CD14-positive monocyte (primary cell): ENCODE measurements at places on chromosomes 16 and 17. TPM values are rescaled to one million over a fixed set of nuclear protein-coding genes. Genes with fewer than 3 reads are reported as not detected.

GRCh38 chr17:65609286-65609685, 47.8 kb upstream of the AXIN2 start:
- no peak for DNase-seq

GRCh38 chr16:81720973-81721906, 57.9 kb upstream of the PLCG2 start:
- no peak for DNase-seq

- no peak for DNase-seq
Measured at GRCh38 chr17:41915566-41915965, 3.2 kb downstream of the ACLY start.

DNA sequence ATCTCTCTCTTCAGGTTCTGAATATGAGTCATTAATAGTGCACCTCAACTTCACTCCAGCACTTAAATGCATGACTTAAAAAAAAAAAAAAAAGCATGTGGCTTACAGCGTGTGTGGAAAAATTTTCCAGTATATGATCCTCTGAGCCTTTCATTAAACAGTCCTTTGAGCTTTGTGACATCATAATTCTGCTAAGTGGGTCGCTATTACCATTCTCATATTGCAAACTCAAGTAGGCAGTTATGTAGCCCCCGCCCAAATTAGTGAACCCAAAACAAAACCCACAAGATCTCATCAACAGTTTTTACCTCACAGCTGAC, 672 bp downstream of the CMTR2 start:
- no peak for DNase-seq

DNA sequence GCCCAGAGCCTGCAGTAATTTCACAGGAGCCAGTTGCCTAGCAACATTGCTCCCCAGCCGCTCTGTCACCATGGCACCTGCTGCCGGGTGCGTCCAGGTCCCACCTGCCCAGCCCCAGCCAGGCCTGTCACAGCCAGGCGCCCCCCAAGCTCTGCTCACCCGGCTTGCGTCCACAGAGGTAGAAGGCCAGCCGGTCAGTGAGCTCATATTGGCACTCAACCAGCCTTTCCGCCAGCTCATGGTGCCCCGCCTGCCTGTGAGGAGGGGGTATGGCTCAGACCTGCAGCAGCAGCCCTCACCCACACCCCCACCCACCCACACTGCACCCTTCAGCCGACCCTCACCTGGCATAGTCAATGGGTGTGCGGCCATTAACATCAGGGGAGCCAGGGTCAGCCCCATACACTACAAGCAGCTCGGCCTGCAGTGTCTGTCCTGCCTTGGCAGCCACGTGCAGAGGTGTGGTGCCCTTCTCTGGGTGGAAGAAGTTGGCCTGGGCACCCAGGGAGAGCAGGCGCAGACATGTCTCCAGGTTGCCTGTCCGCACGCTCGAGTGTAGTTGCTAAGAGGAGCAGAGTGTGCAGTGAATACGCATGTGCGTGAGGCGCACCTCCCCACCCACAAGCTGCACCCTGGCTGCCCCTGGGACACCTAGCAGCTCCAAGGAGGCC, 7.7 kb downstream of the GIT1 start:
- no peak for DNase-seq

DNA sequence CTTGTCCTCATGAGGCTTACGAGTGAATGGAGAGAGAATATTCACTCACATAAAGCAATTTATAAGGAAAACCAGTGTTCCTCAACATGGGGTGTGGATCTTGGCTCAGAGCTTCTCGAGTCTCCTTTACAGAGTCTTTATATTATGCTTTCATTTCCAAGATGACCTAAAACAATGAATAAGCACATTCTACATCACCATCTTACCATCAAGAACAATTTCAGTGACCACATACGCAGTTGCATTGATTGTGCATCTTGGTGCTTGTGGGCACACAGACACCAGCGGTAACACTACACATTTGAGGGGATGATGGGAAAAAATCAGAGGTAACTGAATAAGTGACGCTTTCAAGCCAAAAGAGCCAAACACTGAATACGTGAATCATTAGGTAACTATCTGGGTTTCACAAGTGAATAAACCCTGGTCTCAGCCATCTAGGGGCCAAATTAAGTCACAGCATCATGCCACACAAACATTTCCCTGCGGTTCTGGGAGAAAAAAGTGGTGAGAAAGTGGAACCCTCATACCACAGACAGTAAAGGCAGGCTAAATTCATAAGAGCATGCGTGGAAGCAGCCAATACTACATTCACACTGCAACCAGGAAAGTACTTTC, 9.4 kb downstream of the CWC25 start:
- no peak for DNase-seq

GRCh38 chr17:78765821-78766220, 16.3 kb downstream of the CYTH1 start:
- DNase-seq, result no peak

DNA sequence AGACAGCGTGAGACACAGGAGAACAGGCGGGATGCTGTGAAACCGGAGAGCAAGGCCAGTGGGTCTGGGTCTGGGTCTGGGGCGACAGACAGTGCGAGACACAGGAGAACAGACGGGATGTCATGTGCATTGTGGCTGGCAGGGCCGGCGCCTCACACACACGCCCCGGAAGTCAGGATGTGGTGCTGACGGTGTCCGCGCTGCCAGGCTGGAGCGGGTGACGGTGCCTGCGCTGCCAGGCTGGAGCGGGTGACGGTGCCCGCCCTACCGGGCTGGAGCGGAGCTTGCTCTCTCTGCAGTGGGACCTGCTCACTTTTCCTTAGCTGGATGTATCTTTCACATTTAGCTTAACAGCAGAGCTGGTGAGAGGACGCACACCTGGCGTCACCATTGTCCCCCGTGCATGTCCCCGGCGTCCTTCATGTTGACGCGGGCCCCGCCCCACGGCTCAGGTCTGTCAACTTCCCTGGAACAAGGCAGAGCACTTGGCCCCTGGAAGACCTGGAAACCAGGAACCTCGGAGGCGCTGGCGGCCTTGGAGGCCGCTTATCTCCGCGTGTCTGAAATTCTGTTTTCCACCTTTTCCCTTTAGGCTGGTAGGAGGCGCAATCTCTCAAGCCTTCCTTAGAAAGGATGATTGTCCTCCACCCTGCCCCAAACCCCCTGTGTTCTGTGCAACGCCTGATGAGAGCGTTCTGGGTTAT, 43.0 kb upstream of the ZNF750 start:
- DNase-seq, result peak; percentile 59

DNA sequence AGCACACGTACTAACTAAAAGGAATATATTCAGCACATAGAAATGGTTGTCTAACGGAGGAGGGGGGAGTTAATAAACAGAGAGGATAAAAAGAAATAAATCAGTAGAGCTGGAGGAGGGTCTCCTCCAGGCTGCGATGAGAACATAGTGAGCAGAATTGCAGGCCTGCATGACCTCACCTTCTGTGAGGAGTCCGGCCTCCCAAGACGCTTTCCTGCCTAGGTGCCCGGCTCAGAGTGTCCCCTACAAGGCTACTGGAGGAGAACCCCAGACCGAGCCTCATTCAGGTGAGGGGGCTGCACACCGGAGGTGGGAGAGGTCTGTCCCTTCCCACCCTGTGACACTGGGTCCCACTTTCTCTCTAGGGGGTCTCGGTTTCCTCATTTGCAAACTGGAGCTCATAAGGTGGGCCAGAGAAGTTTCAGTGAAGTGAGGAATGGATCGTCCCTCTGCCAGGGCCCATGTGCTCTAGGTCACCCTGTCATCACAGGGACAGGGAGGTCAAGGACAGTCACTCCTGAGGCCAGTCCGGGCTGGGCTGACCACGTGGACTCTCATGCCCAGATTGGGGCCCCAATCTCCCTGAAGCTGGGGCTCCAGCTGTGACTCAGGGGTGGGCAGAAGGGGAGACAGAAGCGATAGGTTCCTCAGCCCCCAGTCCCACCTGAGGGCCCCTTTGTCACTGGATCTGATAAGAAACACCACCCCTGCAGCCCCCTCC, 3.3 kb upstream of the HBM start:
- DNase-seq, result no peak

DNA sequence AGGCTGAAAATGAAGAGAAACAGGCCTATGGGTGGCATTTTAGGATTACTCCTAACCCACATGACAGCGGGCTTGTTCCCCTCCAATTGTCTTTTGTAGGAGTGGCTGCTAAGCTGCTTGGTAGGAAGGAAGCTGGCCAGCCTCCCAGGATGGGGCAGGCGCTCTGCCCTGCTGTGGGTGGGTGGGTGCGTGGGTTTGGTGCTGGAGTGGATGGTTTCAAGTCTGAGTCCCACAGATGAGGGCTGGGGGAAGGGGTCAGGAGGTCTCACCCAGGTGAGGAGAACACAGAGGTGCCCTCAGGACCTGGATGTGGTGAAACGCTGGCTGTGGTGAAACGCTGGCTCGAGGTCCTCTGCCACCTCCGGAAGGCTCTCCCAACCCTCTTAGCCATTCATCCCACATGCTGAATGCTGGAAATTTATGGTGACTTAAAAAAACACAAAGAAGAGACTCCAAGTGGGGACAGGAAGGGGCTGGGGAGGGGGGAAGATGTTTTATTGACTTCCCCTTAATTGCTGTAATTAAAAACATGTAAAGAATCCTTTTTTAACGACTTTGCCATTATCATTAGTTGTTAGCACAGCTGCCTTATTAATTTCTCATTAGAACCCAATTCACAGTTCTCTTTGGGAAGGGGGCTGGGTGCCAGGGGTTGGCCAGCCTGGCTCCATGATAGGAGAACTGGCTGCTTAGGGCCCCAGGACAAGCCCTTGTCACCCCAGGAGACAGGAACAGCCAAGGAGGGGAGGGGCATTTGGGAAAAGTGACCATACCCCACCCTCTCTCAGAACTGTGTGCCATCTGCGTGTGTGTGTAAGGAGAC, 153.5 kb upstream of the CDC42EP4 start:
- DNase-seq, result no peak

- no peak for DNase-seq
Measured at GRCh38 chr16:2343211-2343610, 2.7 kb upstream of the ABCA3 start.

The SPNS2 gene
- polyA plus RNA-seq, result 0.33 TPM

The PRAC1 gene
- not detected in 2 replicates for polyA plus RNA-seq

The ZNF19 gene
- 0.52 and 0.80 TPM in 2 replicates for polyA plus RNA-seq

The PMFBP1 gene
- polyA plus RNA-seq, result 0.11 and 0.15 TPM in 2 replicates

The GAST gene
- polyA plus RNA-seq, result not detected in 2 replicates

The EPX gene
- not detected for polyA plus RNA-seq
